GM12892 (cell line): ENCODE measurements at places on chromosomes 6 and 20.
A peak's percentile ranks its signal among the peaks of the same experiment; 100 is the strongest.

- peak; percentile 81 for DNase-seq
Measured at GRCh38 chr6:3751730-3752530, 417 bp upstream of the PXDC1 start.

DNA sequence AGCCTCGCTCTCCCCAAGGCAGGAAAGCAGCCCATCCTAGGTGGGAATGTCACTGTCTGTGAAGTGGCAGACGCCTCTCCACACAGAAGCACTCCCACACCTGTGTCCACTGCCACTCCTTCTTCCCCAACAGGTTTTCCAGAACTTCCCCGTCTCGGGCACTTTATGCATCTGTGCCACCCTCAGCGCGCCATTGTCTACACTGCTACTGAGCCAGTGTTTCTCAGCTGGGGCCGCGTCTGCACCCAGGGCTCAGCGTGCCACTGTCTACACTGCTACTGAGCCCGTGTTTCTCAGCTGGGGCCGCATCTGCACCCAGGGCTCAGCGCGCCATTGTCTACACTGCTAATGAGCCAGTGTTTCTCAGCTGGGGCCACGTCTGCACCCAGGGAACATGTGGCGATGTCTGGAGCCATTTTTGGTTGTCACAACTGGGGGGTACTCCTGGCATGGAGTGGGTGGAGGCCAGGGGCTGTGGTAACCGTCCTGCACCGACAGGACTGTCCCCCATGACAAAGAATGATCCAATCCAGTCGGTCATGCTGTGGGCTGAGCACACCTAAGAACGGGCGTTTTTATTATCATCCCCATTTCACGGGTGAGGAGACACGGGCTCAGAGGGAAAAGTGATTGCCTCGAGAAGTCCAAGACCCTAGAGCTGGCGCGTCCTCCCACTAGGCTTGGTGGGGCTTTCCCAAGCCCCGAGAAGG is 41.7 kb upstream of the ZBP1 start:
- DNase-seq: no peak

DNA sequence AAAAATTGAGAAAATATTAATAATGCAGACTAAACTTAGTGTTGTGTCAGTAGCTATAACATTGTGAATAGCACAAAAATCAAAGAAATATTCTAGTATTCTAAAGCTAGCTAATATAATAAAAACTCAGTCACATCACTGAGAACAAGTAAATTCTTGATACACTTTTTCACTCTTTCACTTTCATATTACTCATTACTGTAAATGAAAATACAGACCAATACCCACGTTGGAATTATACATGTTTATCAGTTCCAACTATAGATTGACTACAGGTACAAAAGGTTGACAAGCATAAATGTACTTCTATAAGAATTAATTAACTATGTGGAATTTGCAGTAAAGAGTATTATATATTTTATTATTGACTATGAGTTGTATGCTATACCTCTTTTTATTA is 1043.4 kb upstream of the FLRT3 start:
- DNase-seq: no peak

DNA sequence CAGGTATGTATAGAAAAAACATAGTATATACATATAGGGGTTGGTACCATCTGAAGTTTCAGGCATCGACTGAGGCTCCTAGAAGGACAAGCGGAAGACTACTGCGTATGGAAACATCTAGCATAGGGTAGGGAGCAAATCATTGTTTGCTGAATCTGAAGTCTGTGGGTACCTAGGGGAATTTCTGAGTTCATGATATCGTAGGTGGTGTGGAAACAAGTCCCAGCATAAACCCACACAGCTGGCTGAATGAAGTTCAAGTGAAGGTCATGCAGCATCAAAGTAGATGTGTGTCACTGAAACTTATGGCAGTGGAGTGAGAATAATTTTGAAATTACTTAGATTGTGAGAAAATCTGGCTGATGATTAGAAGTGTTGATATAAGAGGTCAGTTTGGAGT is 39.4 kb downstream of the MAP7 start:
- DNase-seq: no peak

DNA sequence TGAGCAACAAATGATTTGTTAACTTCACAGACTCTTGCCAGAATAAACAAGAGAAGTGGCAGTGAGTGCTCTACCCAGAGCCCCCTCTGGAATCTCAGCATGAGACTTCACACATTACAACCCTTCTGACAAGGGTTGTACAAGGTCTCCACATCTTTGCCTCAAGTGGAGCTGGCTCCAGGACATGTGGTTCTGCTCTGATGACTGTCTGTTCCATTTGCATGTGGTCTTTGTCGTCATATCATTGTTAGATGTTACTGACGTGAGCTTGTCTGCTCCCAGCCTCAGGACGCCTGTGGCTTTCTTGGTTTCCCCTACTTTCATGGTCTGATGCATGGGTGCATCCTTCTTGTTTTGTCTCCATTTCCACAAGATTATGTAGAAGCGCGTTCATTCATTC is 115.0 kb downstream of the SLC24A3 start:
- no peak for DNase-seq

- no peak for DNase-seq
Measured at GRCh38 chr6:114096561-114097172, 125.7 kb upstream of the HDAC2 start.

DNA sequence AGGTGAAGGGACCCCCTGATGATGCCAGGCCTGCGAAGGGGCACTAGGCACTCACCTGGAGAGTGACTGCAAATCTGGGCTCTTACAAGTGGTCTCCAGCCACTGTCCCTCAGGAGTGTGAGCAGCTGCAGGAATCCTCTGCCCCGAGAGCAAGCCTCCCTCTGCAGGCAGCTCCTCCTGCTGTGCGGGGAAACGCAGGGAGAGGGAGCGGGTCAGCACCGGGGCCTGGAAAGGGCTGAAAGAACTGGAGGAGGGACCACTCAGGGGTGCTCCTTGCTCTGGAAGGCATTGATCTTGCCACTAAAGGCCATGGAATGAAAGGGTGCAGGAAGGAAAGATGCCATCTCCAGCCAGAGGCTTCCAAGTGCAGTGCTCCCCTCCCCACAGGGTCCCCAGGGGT is 168.0 kb downstream of the CDH4 start:
- DNase-seq: no peak

- no peak for DNase-seq
Measured at GRCh38 chr6:5636210-5637030, 370.3 kb downstream of the NRN1 start.

- no peak for DNase-seq
Measured at GRCh38 chr6:149366267-149366921, 33.7 kb upstream of the SUMO4 start.

GRCh38 chr20:23291575-23292240 is 58.9 kb upstream of the NXT1 start:
- no peak for DNase-seq

DNA sequence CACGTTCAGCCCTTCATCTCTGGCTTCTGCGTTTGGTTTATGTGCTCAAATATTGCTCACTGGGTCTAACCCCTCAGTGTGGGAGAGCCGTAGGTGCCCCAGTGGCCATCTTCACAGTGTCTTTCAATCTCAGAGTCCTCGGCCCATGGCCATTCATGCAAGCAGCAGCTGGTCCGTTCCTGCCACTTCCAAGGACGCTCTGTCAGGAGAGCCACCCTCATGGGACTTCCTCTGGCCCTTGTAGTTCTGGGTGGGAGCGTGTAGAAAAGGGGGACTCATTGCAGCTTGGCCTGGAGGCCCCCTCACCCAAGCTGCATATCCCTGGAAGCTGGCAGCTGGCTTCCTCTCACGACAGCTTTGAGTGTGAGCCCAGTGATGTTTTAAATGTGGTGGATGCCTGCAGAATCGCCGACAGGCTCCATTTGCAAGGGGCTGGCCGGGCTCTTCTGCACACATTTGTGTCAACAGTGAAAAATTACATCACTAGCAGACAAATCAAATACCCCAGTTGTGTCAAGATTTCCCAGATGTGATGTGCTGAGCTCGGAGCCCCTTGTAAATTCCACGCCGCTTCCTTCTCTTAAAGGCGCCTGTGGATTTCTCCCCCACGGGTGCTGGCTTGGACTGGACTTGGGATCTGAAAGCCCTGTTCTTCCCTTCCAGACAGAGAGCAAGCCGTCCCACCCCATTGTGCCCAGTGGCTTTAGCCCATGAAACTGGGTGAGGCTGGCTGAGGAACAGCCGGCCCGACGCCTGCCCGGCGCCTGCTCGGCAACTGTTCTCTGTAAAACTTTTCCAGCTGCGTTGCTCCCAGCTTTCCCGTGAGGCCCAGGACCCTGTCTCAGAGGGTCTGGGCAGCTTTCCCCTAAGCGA is 360.1 kb downstream of the TAF4 start:
- DNase-seq: no peak

- DNase-seq: no peak
Measured at GRCh38 chr20:23002276-23002675, 32.8 kb upstream of the SSTR4 start.

- no peak for DNase-seq
Measured at GRCh38 chr20:13995841-13996240, 525 bp downstream of the MACROD2 start.

DNA sequence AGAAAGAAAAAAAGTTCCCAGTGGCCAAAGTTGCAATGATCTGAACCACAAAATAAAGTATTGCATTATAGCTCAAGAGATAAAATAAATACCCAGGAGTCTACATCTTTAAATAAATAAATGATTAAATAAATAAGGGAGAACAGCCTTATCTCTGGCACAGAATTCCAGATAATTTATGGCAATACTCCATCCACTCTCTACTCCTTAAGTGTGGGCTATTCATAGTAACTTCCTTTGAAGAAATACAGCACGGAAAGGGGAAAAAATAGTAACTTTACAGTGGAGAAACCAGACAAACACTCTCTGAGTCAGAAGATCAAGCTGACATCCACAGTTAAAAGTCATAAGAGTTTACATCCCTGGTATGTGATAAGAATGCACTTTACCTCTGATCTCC is 11.6 kb downstream of the AURKA start:
- no peak for DNase-seq

DNA sequence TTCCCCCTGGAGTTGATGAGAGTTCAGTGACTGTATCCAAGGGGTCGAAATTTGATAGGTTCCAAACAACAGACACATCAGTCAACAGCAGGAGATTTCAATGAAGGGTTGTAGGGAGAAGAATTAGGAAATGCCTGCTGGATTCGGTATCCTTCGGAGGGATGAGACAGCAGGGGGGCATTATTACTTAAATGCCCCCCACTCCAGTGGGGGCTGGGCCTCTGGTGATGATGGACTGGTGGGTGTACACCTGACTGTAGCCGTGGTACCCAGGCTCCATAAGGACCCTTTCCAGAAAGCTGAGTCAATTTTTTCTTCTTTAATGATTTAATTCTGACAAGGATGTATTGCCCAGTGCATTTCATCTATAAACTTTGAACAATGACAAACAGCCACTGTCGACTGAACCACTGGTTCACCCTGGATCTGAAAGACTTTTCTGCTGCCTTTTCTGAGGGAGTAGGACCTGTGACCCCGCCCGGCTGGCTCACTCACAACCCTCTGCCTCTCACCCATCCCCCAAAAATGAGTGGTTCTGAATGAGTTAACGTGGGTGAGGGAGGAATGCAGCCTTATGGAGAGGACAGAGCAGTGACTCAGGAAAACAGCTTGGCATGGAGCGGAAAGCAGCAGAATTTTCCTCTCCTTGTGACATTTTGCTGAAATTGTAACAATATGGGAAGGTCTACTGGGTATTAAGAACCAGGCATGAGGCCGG is 41.0 kb downstream of the ZMYND8 start:
- no peak for DNase-seq

DNA sequence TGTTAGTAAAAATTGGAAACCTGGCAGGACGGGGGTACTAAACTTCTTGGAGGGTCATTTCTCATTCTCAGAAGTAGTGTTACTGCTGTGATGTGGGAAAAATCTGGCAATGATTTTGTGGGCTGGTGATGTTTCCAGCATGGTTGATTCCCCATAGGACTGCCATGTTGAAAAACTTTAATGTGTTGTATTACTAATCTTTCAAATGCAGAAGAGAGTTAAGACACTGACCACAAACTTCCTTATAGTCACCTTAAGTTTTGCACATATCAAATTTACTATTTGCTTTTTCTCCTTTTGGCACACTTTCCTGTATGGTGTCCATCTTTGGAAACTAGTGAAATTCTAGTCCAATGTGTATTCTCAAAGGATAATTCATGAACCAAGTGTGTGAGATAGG is 236.2 kb upstream of the TAB2 start:
- no peak for DNase-seq

GRCh38 chr20:11249683-11250082 is 575.9 kb upstream of the JAG1 start:
- DNase-seq: no peak

GRCh38 chr6:69974193-69974592 is 107.8 kb downstream of the COL19A1 start:
- no peak for DNase-seq

DNA sequence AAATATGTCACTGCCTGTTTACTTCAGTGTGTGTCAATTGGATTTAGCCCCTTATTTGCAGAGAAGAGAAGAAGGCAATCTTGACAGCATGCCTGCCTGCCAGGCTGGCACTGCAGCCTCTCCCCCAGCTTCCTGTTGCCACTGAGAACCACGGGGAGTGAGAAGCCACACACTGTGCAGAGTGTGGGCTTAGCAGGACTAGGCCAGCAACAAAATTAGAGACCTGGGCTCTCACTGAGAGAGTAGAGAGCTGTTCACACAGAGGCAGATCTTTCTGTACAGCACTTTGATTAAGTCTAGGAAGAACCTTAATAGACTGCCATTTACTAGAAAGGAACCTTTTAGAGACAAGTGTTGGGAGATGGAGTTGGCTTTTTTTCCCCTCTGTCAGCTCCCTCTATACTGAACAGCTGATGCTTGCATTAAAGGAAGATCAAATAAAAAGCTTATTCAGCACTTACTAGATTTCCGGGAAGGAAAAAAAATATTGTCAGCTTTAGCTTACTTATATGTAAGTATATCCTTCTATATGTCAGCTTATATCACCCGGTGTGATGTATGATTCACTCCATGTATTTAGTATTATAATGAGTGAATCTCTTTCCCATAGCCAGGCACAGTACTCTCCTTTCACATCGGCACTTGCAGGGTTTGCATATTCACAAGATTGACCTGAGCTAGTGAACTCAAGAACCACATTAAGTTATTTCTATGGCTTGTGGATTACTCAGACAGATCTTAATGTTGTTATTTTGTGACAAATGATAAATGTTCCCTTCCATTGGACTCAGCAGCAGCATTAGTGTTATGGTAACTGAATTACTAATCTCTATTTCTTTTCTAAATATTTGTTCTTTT is 851.0 kb upstream of the EPHA7 start:
- no peak for DNase-seq

DNA sequence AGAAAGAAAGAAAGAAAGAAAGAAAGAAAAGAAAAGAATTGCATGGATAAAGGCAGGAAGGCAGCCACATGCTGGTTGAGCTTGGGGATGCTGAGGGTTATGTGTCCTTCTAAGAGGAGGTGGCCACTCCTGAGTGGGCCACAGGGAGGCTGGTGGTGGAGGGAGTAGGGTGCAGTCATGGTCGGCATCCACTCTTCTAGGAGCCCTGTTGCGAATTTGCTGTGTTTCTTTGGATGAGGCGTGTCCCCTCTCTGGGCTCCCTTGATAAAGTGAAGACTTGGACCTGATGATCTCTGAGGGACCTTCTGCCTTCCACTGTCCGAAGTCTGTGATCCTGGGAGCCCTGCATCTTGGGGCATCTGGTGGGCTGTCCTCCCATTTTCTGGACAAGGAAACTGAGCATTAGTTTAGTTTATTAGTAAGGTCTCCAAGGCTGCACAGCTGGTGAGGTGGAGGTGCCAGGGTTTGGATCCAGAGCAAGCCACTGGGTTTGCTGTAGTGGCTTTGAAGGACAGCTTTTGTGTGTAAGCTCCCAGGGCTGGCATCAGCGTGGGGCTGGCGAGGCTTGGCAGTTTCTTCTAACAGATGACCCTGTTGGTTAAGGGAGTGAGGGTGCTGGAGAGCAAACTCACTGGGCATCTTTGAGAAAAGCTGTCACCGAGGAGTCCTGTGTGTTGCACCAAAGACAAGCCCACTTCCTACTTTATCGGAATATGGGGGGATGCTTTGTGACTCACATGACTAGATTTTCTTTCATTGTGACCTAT is 4.3 kb downstream of the DLGAP4 start:
- DNase-seq: no peak
